ENCODE measurements at places on chromosomes 1 and 21.

DNA sequence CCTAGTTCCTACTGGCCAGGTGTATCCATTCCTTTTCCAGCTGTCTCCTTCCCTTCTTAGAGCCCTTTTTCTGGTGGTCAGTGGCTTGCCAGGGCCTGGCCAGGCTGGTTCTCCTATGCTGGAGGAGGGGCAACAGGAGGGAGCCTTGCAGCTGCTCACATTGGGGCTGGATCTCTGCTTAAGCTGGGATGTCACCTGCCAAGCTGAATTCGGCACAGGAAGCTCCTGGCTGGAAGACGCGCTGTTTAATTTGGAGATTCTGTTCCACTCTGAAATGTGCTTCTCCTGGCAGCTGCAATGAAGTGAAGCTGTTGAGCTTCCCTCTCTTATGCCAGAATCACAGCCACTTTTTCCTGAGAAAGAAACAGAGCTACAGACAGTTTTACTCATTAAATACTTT, 56.0 kb upstream of the POU3F1 start:
- no peak for DNase-seq

DNA sequence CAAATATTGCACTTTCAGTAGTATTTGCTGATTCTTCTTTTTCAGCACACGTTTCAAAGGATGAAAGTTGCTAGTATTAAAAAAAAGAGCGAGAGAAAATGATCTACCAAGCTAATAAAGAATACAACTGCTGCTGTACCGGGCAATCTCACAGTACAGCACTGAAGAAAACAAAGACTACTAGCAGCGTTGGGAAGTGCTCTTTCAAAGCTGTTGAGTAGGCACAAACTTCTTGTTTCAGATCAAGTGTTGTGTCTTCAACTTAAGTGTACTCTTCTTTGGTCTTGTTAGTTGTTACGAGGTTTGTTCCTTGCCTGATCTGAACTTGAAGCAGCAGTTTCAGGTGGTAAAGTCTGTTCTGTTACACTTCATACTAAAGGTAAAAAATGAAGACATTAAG, 7.9 kb downstream of the CSDE1 start:
- no peak for DNase-seq

- no peak for DNase-seq
Observed at GRCh38 chr21:18477043-18477442, 73.5 kb upstream of the TMPRSS15 start.

- DNase-seq = no peak
Observed at GRCh38 chr1:31441970-31442647, 29.1 kb downstream of the SERINC2 start.

DNA sequence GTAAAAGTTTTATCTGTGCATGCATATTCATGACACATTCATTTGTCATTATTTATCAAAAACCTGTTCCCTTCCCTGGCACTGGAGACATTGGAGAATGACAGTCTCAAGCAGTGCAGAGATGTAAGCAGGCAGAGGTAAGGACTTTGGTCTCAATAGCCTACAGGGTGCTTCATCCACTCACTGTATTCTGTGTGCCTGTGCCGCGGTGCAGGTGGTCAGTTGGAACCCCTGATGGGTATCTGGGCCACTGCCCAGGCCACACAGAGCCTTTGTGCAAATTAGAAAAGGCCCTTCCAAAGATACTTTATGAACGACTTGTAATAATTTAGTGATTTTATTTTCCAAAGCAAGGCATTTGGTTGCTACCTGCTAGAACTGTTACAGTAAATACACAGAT, 44.0 kb downstream of the CDC42 start:
- DNase-seq = no peak

DNA sequence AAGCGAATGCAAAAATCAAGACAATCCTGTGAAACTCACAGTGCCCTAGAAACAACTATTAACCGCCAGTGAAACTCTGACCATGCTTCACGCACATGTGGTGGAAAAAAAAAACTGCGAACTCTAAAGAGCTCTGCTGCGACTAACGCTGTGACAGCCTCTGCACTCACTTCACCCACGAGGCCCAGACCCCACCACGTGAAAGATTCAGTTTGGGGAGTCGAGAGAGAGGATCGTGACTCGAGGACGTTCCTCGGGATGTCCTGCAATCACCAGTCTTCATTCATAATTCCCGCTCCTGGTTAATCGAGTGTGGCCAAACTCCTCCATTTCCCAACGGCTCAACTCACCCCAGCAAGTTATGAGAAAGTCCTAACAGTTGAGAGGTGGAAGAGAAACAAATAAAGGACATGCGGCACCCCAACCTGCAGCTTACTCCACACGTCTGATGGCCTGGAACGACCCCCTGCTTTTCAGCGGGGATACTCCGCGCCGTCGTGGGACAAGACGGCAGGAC, 1.1 kb downstream of the SERBP1 start:
- DNase-seq = peak; percentile 24

GRCh38 chr1:231327617-231328016, 10.0 kb downstream of the EXOC8 start:
- no peak for DNase-seq

- DNase-seq = peak; percentile 33
Observed at GRCh38 chr21:26385721-26386120, 187.4 kb downstream of the CYYR1 start.

DNA sequence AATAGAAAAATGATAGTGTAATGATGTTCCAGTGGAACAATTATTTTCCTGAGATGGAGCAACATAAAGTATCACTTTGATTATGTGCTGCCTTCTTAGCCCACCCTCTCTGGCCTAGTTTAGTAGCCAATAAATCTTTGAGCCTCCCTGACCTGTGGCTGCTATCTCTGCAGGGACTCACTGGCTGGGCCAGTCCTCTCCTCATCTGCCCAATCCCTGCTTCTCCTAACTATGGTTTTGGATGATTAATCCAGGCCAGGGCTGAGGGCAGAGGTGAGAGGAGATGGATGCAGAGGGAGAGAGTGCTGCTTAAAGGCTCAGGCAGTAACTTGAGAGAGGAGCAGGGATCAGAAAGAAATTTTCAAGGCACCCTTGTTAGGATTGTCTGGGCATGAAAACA, 89.0 kb upstream of the CD34 start:
- no peak for DNase-seq

DNA sequence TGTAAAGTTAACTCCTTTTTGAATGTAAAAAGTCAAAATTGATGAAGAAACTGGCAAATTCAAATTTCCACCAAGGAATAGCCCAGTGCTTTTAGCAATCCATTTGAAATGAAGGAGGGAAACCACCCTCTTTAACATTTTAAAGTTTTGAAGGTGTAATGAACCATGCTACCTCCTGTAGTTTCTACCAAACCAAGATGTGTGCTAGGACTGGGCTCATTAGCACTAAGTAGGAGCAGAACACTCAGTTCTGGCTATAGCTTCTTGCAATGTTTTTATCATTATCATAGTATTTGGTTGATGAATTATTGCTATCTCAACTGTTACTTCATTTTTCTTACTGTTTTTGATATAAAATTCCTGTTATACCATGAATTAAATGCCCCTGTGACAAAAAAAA, 319.2 kb upstream of the ZRANB2 start:
- DNase-seq = no peak

GRCh38 chr21:19508844-19509243, 1105.3 kb upstream of the TMPRSS15 start:
- DNase-seq = no peak

- no peak for DNase-seq
Observed at GRCh38 chr21:41671859-41672542, 94.9 kb downstream of the RIPK4 start.

- DNase-seq = no peak
Observed at GRCh38 chr1:163227126-163227525, 24.4 kb upstream of the RGS5 start.

GRCh38 chr1:240803151-240803550, 191.2 kb upstream of the GREM2 start:
- peak; percentile 27 for DNase-seq

DNA sequence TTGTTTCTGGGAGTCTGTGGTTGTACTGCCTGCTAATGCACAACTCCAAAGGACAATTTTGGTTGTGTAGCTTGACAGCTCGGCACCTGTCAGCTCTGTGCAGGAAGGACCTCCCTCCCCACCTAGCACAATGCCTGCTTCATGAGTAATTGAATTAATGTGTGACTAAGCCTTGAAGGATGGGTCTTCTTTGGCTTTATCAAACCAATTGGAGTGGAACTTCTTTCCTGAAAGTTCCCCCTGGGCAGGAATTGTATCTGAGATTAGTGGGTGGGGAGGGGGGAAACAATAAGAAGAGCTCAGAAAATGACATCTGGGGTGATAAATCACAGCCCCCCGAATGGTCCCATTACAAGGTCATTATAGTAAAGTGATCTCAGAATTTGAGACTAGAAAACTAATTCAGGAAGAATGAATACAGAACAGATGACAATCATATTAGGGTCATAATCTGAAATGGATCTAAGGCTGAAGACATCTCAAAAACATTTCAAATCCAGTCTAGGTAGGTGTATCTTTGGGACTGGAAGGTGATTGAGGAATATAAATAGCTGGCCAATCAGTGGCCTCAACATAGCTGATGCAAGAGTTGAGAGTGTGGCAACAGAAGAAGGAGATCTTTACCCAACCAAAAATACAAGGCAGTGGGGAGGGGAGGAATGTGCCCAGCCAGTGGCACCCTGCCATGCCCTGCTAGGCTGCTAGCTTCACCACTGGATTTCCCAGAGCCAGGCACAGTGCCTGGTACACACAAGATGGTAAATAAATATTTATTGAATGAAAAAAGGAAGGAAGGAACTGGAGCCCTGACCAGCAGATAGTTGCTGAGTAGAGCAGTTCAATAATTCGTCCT, 10.1 kb upstream of the SESN2 start:
- peak; percentile 77 for DNase-seq

- no peak for DNase-seq
Observed at GRCh38 chr1:161038523-161039153, at the start of gene TSTD1. Gene TSTD1, minus strand, starts transcription at chr1:161038964. Its CDS starts 75 bp downstream, at chr1:161038889.

- DNase-seq = no peak
Observed at GRCh38 chr21:21064353-21064752, 66.1 kb downstream of the NCAM2 start.

DNA sequence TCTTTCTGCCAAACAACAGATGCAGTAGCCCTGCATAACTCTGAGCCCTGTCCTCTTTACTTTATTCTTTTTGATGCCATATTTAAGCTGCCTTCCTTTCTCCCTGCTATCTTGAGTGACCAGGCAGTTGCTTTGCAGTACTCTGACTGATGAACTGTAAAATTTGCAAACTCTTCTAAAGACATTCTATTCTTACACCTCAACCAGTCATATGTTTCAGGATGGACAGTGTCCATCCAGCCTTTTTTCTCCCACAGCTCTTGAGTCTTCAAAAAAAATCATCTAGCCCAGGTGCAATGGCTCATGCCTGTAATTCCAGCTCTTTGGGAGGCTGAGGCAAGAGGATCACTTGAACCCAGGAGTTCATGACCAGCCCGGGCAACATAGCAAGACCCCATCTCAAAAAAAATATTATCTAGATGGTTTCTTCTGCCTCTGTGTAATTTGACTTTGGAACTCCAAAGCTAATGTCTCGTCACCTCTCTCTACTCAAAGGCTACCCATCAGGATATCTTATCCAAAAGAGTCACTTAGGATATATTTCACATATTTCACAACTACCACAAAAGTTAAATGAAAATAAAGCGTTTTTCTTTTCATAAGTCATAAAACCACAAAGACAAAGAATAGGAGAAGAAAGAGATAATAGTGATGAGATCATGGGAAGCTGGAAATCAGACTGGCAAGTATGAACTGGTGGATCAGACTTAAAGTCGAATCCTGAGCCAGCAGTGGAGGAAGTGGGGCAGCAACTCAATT, 54.6 kb upstream of the IPO9 start:
- peak; percentile 86 for DNase-seq

DNA sequence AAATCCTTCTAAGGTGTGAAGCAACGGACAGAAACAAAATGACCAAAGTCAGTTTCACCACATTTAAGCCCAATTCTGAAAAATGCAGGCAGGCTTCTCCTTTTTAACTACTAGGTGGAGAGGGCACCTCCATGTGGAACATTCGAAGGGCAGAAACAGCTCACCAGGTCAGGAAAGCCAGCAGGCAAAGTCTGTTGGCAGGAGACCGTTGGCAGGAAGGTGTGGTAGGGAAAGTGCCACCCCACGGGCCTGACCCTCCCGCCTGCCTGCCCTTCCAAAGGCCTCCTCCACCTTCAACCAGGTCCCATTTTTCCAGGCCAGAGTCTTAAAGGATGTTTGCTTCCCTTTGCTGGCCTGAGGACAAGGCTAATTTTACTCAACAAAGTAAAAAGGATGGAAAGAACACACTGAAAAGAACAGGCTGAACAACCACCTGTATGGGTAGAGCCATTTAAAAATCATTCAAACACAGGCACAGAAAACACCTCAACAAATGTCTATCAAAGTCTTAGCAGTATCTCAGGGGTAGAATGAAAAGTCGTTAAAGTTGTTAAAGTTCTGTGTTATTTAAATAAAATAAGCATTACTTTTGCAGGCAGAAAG, 26.4 kb downstream of the CAPZB start:
- DNase-seq = no peak

- DNase-seq = no peak
Observed at GRCh38 chr1:192993426-192994085, 65.6 kb downstream of the UCHL5 start.

DNA sequence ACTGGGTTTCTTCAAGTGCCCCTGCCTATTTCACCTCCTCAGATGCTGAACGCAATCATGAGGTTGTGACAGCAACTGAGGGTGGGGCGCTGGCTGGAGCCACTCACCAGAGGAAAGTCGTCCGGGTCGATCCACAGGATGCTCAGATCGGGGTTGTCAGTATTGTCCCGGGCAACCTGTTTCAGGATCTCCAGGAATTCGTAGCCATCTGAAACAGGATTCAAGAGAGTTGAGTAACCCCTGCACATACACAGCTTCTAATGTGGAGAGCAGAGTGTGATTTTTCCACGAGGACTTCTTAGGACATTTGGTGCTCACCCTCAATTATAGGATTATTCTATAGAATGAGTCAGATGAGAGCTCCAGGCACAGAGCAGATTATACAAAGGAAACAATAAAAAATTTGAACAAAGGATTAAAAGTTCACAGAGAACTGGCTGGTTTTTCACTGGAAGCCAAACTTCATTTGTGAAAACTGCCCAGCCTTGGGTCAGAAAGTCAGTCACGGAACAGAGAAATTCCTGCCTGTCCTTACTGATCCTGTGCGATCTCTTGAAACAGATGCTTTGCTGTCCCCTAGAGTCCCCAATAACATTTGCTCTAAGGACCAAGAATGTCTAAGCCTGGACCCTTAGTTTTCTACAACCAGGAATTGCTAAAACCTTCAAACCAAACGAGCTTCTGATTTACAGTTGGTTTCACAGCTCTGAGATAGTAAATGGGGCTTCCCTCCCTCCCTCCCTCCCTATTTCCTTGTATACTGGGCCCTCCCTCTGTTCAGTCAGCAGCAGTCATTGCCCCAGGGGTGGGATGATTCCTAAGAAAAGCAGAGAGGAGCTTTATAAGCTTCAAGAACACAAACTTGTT, 63.2 kb downstream of the CASQ2 start:
- DNase-seq = no peak

- DNase-seq = peak; percentile 3
Observed at GRCh38 chr1:198056255-198056654, 100.5 kb upstream of the NEK7 start.

- DNase-seq = peak; percentile 16
Observed at GRCh38 chr1:119327450-119328155, 41.0 kb upstream of the HAO2 start.

- DNase-seq = peak; percentile 7
Observed at GRCh38 chr1:91092503-91092902, 70.7 kb upstream of the ZNF644 start.

Measured in fibroblast of pulmonary artery (primary cell).